ENCODE measurements at places on chromosomes 12 and 14.
A peak's percentile ranks its signal among the peaks of the same experiment; 100 is the strongest.

- no peak for DNase-seq
Measured at GRCh38 chr12:28998662-28999120, 150.4 kb upstream of the FAR2 start.

DNA sequence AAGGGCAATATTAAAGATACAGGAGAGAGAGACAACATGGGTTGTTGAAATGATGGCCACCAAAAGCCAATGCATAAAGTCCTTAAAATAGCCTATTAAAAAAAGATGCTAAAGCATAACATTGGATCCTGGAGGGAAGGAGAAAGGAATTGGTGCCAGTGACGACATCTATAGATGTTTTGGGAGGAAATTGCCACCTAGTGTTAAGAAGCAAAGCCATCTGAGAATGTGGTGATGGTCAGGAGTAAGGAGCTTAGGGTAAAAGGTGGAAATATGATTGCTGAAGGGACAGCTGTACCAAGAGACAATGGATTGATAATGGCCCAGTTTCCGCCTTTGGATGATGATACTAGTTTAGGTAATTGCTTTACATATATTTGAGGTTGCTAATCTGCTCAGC lies 85.1 kb downstream of the TMEM30B start:
- peak; percentile 53 for DNase-seq

DNA sequence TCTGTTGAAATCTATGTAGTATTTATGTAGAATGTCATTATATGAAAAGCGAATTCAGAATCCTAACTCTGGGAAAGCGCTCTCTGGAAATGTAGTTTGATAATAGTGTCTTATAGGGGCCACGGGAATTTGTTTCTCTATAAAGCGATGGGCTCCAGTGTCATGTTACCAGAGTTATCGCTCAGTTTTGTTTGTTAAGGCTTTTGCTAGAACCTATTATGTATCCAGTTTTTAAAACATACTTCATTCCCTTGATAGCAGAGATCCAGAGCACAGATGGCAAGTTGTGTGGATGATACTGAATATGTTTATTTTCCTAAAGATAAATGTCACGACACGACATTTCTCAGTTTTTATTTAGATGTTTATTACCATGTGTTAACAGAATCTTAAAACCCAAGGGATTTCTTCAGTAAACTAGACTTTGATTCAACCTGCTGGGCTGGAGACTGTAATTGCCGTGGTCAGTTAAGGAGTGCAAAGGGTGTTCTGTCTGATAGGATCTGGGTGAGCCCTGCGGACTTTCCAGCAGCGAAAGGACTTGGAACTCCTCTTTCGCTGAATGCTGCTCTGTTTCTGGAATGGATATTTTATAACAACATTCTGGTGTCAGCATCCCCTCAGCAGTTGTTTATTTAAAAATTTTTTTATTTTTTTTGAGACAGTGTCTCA lies 1.7 kb upstream of the DNAH10 start:
- DNase-seq: no peak

DNA sequence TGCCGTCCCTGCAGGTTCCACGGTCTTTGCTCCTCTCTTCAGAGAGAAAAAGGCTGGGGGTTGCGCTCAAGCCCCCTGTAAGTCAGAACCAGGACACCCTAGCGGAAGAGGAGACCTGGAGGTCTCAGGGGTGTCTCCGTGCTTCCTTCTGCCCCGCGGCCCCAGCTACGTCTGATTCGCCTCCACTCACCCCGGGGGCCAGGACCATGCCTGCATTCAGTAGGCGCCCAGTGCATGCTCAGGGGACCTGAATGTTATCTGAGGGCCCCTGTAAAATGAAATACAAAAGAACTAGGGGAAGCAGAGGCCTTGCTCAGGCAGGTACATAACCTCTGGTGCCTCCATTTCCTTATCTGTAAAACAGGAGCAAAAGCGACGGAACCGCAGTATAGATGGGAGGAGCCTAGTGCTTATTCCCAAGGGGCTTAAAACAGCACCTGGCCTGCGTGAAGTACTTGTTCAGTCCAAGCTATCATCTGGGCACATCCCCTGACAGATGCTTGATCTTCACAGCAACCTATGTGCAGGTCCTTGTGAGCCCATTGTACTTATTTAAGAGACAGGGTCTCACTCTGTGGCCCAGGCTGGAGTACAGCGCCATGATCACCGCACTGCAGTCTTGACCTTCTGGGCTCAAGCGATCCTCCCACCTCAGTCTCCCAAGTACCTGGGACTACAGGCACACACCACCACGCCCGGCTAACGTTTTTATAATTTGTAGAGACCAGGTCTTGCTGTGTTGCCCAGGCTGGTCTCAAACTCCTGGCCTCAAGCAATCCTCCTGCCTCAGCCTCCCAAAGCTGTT lies 110.3 kb upstream of the NCOR2 start:
- no peak for DNase-seq

DNA sequence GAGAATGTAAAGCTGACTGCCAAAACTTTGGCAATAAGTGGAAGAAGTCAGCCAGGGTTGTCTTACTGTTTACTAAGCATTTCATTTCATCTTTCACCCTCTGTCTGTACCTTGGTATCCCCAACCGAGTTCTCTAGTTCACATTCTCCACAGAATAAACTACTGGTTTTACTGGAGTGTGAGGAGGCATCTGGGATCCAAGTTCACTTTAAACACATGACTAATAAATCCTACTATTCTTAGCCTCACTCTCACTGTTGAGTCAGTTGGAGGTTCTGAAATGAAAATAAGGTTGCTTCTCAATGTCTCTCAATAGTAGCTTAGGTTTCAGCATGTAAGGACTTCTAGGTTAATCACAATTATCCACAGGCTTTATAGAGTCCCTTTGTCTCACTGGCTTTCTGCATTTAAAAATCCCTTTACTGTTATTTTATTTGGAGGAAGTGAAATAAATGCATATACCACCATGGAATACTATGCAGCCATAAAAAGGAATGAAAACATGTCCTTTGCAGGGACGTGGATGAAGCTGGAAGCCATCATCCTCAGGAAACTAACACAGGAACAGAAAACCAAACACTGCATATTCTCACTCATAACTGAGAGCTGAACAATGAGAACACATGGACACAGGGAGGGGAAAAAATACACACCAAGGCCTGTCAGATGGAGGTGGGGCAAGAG lies 95.8 kb downstream of the EPS8 start:
- no peak for DNase-seq

DNA sequence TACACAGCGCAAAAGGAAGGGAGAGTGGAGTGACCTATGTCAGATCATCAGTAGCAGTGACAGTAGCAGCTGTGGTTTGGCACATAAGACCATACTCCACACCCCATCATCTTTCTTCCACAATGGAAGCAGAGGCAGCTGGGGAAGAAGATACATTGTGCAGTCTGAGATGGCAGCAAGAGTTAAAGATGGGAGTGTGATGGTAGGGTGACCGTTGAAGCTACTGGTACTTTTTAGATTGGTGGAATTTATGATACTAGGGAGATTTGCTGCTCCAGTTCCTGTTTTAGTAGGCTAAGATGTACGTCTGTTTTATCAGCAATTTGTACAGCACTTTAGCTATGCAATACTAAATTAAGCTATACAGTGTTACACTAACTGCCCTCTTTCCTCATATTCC lies 291.0 kb downstream of the FUT8 start:
- DNase-seq: no peak

- no peak for DNase-seq
Measured at GRCh38 chr12:52708010-52708409, 4.7 kb upstream of the KRT77 start.

DNA sequence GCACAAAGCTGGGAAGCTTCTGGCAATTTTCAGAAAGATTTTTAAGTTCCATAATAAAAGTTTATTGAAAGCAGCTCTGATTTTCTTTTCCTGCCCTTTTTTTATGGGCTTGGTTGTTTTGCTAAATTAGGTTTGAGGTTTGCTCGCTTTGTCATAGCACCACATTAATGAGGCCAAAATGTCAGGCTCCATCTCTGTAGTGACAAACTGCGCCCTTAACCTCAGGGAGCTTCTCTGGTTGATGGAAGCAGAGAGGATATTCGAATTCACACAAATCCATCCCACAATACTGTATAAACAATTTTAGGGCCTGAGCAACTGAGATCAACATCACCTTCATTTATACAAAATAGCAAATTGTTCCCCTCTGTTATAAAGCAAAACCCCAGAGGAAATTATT lies 342.6 kb upstream of the TMPO start:
- DNase-seq: no peak

GRCh38 chr14:81264671-81265070 lies 43.9 kb upstream of the GTF2A1 start:
- no peak for DNase-seq

DNA sequence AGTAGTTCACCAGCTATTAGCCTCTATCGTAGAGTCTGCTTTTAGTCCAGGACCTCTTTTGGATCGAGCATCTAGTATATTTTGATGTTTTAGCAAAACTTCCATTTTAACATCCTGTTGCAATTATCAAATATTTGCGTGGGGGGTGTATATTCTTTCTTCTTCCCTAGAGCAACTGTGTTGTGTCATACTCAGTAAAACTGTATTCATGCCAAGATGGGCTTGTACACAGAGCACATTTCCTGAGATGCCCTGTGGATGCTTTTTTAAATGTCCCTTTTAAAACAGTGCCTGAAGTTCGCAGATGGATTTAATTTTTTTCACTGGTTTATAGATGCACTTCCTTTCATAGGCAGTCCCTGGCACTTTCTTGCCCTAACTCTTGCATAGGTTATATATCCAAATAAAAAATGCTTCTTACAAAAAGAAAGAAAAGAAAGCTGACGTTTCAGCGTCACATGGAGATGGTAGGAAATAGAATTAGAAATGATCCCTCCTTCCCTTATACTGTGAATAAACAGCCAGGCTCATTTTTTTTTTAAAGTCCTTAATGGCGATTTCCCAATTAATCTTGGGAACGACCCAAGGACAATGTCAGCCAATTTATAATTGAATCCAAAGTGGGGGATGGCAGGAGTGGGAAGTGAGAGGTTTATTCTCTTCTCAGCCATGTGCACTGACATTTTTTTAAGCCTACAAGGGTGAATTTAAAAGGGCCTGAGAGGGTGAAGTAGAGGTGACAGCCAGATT lies 247.0 kb downstream of the SLC41A2 start:
- DNase-seq: no peak
